BE2C (cell line): ENCODE measurements at places on chromosomes 2 and 18.

DNA sequence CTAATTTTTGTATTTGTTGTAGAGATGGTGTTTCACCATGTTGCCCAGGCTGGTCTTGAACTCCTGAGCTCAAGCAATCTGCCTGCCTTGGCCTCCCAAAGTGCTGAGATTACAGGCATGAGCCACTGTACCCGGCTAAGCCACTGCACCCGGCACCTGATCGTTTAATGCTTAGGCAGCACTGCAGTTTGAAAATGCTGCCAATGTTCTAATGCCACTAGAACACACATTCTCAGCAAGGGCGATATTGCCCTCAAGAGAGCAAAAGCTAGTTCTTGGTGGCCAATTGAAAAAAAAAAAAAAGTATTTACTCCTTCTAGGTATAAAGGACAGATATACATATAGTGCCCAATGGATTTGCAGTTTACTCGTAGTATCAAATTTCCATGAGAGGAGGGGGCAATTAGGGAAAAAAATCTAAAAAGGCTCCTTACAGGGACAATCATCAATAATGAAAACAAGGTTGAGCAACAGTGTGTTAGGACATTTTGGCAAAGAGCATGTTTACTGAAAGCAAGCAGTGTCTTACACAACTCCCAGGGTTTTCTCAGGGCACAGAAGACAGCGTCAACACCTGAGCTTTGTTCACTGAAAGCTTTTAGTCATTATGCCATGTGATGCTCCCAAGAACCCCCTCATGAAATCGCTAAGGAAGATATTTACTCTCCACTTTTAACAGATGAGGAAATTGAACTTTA lies 199.9 kb upstream of the PKDCC start:
- DNase-seq: no peak

DNA sequence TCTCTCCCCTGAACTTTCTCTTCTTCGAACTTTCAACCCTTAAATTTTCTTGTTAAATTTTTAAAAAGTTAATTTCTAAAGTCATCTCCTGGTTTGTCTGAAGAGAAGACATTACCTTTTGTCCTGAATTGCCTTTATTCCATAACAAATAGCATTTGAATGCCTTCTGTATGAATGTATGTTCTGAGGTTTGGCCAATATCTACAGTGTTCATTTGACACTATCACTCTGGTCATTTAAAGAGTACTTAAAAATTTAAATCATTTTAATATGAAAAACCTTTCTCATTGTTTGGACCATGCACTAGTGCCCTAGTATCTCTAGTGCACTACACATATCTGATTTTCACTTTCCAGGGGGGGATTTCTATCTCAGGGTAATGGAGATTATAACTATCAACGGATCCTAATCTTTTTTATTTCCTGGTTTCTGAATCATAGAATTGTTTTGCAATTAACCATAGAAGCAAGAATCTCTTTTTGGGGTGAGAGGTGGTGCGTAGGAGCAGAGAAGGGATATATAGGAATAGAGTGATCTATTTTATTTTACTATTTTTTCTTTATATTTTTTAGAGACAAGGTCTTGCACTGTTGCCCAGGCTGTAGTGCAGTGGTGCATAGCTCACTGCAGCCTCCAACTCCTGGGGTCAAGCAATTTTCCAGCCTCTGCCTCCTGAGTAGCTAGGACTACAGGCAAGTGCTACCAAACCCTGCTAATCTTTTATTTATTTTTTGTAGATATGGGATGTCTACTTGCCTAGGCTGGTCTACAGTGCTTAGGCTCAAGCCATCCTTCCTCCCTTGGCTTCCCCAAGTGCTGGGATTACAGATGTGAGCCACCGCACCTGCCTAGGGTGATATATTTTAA lies 25.5 kb downstream of the TANC1 start:
- no peak for DNase-seq

DNA sequence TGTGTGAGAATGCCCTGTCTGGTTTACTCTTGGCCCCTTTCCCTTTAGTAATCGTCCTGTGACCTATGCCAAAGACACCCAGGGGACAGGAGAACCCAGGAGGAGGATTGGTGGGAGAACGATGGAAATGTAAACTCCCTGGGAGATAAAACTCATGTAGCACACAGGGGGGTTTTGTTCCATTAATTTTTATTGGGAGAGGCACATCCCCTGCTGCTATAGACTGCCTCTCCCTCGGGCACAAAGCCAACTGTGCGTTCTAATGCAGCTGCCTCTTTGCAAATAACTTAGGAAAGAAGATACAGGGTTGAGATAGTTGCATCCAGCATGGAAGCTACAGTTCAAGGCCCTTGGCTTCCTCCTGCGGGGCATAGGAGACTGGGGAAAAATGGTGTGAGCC lies 489.6 kb downstream of the SLC4A3 start:
- DNase-seq: no peak

- no peak for DNase-seq
These were observed 158.3 kb downstream of the LDLRAD4 start for GRCh38 chr18:13376841-13377351.

GRCh38 chr18:73756256-73757091 lies 391.2 kb downstream of the FBXO15 start:
- DNase-seq: no peak

DNA sequence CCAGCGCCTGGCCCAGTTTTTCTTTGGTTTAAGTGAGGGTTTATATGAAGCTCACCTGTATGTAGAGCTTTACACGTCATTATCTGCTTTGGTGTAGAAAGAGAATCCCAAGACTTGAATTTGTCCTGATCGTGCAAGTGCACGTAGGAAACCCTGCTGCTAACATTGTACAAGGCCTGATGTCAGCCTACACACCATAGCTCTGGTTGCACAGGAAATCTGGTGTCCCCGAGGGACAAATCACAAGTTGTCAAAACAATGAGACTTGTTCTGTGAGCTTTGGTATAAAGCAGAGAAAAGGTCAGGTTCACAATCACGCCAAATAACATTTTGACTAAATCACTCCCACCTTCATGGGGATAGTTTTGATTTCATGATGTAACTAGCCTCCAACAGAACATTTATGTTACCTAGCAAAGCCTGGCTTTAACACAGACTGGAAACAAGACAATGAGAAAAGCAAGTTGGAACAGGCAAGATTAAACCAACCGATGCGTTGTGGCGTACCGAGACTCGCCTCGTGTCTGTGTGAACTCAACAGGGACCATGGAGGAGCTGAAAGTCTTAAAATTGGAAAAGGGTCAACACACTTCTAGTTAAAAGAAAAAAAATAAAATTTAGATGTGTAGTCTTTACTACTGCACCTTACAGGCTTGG lies 41.4 kb downstream of the ZAP70 start:
- no peak for DNase-seq

DNA sequence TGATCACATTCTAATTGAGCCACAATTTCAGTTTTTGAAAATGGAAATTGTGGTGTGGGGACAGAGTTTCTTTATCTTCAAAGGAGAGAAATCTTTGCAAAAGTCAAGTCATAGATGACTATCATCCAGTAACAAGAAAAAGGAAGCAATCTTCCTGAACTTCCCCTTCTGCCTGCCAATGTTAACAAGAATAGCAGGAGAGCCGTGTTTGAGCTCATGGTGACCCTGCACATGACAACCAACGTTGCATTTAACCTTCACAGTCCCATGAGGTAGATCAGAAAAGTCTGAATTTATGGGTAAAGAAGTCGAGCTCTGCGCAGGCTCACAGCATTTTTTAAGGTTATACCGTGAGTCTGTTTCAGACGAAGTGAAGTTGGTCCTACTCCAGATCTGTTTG lies 454.9 kb downstream of the LPIN1 start:
- no peak for DNase-seq

DNA sequence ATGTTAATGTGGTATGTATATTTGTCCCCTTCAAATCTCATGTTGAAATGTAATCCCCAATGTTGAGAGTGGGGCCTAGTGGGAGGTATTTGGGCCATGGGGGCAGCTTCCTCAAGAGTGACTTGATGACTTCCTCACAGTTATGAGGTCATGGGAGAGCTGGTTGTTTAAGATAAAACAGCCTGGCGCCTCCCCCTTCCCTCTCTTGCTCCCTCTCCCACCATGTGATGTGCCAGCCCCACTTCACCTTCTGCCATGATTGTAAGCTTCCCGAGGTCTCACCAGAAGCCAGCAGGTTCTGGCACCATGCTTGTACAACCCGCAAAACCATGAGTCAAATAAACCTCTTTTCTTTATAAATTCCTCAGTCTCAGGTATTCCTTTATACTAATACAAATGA lies 258.3 kb upstream of the POU3F3 start:
- DNase-seq: no peak

DNA sequence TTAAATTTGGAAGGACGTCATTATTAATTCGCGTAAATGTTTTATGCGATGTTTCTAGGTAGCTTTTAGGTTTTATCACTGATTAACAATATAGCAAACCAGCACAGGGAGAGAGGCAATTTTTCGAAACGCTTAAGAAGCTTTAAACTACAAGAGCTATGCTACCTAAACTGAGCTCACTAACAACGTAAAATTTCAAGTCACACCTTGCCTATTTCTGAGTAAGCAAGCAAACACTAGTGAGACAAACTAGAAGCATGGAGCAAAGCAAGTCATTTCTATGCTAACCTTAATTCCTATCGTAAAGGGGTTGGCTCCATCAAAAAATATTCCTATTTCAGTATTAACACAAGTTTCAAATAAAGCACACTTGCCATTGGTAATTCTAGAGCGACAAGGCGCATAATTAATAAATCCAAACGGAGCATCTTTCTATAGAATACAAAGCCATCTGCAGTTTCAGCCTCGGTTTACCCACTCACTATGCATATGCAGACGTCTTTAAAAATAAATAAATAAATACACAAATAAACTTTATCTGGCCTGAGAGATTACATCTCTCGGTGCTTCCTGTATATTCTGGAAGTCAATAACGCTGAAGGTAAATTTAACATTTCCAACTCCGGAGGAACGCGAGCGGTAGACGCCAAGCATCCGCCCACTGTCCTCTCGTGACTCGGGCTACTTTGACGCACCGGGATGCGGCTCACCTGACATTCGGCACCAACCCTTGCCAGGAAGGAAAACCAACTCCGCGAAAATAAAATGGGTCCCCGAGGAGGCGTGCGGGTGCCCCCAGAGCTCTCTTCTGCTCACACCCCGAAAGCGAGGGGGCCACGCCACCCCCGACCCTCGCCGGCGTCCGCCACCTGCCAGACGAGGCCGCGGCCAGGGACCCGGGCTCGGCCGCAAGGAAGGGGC lies 947 bp downstream of the ITSN2 start:
- no peak for DNase-seq

DNA sequence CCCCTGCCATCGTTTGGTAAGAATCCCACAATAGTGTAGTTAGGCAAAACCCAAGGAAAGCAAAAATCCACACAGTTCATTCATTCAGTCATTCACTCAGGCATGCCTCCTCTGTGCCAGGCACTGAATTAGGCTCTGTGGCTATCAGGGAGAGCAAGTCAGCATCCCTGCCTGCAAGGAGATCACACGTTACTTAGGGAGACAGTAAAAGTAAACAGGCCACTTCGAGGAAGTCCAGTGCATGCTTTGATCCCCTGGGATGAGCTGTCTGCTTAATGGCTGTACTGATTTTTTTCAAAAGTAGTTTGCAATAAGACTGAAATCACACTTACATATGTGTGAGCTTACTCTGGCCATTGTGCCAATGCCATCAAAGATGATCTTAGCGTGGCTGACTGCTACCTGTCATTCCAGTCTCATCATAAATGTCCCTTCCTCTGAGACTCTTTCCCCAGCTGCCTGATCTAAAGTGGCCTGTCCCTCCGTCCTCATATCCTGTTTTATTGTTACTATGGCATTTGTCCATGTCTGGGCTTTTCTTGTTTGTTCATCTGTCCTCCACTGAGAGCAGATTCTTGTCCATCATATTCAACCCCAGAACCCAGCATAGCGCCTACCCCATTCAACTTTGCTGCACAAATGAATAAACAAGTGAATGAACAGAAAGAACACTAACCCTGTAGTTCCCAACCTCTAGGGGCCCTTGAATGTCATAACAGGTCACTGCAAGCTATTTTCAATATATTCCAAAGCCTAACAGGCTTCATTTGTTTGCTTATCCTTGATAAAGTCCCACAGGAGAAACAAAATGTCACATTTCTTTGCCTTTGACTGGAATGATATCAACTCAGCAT lies 84.1 kb downstream of the GALNT14 start:
- DNase-seq: no peak

DNA sequence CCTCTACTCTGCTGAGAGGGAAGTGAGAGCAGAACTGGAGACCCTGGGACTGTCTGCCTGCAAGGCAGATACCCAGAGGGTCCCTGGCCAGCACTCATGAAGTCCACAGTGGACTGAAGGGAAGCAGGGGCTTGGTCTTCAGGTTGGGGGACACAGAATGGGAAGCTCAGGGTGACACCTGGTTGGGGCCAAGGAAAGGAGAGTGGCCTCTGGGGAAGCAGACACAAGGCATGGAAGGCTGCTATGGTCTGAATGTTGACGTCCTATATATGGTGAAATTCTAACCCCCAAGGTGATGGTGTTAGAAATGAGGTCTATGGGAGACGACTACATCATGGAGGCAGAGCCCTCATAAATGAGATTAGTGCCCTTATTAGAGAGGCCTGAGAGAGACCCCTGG lies 69.3 kb downstream of the MRO start:
- no peak for DNase-seq

DNA sequence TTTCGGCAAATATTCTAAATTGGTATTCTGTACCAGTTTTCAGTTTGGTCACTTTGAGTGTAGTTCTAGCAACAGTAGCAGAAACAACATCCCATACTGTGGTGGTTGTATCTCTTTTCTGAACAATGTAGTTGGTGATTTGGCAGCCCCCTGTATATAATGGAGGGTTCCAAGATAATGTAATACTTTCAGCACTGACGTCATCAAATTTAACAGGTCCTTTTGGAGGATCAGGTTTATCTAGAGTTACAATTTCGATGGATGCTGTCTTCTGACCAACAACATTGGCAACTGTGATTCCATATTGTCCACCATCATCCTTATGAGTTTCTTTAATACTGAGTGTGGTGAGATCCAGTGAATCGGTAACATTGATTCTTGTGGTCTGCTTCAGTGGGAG lies 88.0 kb downstream of the PLEKHA3 start:
- no peak for DNase-seq

DNA sequence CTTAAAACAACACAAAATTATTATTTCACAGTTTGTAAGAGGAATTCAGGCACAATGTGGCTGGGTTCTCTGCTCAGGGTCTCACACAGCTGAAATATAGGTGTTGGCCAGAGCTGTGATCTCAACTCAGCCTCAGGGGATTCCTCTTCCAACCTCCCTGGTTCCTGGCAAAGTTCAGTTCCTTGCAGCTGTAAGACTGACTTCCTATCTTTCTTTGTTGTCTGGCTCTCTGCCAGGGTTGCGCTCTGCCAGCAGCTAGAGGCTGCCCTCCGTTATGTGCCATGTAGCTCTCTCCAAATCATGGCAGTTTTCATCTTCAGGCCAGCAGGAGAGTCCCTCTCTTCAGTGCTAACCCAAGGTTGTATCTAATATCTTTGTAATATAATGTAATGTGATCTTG lies 272.5 kb upstream of the KCNJ3 start:
- DNase-seq: peak; percentile 65
